Type B pancreatic cell (in vitro differentiated cells): ENCODE measurements at places on chromosomes 4 and X. TPM values are rescaled to one million over a fixed set of nuclear protein-coding genes. Genes with fewer than 3 reads are reported as not detected.

DNA sequence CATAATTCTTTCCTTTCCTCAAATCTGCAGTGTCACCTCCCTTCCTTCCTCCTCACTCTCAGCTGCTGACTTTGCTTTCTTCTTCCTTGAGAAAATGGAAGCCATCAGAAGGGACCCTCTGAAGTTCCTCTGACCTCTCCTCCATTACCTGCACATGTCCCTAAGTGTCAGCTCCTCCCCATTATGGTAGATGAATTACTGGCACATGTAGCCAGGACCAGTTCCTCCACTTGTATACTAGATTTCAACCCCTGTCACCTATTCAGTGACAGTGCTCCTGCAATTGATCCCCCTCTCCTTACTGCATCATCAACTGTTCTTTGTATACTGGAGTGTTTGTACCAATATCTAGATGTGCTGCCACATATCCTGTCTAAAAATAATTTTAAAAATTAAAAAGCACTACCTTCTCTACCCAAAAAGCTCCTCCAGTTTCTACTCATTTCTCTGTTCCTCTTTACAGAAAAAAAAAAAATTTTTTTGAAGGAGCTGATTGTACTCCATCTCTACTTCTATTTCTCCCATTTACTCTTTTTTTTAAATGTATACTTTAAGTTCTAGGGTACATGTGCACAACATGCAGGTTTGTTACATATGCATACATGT lies 78.6 kb downstream of the CLCN5 start:
- H3K4me3 ChIP-seq: no peak overlapping the region
- DNase-seq: no peak
- H3K4me1 ChIP-seq: peaks cover 3% of the 10 kb centered on the region

DNA sequence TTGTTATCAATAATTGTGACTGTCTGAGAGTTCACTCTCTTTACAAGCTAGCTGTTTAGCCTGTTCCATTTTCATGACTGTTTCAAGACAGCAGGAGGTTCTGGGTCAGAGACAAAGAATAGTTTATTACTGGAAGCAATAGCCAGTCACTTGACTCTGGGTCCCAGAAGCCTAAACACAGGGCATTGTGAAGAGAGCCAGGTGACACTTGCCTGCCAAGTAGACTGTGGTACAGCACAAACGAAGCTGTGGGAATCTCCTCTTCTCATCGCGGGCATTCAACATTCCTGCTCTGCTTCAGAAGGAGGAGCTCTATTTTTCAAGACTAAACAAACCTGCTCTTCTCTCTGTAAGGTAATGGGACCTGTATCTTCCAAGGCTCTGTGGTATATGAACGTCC lies 485.1 kb downstream of the TRIML1 start:
- DNase-seq: no peak
- no peaks in the 10 kb centered on the region for H3K36me3 ChIP-seq
- no peak overlapping the region for H3K27ac ChIP-seq
- H3K4me1 ChIP-seq: peaks cover 12% of the 10 kb centered on the region
- H3K4me3 ChIP-seq: no peak overlapping the region

DNA sequence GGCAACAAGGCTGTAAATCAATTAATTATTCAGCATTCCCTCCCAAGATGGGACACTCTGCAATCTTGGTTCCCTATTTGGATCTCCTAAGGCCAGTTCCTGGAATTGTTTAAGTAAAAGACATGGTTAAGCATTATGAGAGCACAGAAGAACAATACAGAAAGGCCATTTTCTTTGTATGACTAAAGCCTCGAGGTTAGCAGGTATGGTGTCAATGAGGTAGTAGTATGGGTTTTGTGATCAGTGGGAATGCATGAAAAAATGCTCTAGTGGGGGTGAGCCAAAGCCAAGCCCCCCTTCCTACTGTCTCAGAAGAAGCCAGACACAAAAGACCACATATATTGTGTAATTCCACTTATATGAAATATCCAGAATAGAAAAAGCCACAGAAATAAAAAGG lies 61.7 kb upstream of the S100G start:
- H3K4me1 ChIP-seq: no peaks in the 10 kb centered on the region
- no peak for DNase-seq
- no peak overlapping the region for H3K27ac ChIP-seq
- H3K27me3 ChIP-seq: no peaks in the 10 kb centered on the region
- H3K4me3 ChIP-seq: no peak overlapping the region

CORIN gene
- 1.5 and 34.6 TPM in 2 replicates for total RNA-seq

XAGE2 gene
- 8.0 TPM in 1 of 2 replicates, not detected in the other for total RNA-seq

DNA sequence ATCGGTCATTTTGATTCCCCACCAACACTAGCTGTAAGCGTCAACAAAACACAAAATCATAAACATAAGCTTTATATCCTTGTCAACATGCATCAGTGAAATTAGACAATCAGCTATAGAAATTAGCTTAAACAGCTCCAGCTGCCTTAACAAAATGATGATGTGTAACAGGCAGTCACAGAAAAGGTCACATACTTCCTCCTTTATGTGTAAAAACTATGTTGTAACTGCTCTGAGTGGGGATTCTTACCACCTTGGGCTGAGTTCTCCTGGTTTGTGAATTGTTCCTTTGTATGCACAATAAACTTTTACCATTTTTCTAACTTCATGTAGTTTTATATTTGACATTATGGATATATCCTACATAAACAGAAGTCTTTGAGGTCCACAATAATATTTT lies 73.9 kb upstream of the MAP9 start:
- no peaks in the 10 kb centered on the region for H3K27me3 ChIP-seq
- no peaks in the 10 kb centered on the region for H3K36me3 ChIP-seq
- no peak overlapping the region for H3K27ac ChIP-seq
- no peak for DNase-seq

DNA sequence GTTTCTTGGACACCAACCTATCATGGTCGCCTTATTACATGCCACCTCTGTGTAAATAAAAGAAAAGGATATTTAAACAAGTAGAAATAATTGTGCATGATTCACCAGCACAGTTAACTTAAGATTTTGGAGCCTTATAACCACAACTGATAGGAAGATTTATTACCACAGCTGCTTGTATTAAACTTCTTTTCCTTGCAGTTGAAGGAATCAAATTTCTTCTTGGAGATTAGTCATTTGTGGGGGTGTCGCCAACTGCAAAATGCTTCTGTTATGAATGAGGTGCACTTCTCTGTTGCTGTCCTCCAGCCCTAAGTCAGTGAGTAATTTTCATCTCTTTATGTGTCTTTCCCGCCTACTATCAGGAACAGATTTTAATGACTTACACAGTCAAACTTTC lies 73.3 kb downstream of the OR13H1 start:
- peaks cover 13% of the 10 kb centered on the region for H3K27me3 ChIP-seq
- H3K4me3 ChIP-seq: no peak overlapping the region
- no peaks in the 10 kb centered on the region for H3K36me3 ChIP-seq
- H3K4me1 ChIP-seq: no peaks in the 10 kb centered on the region
- H3K27ac ChIP-seq: no peak overlapping the region
